ENCODE measurements at places on chromosomes 3 and 15. TPM values are rescaled to one million over a fixed set of nuclear protein-coding genes. Genes with fewer than 3 reads are reported as not detected.

The ANKUB1 gene
- not detected for polyA plus RNA-seq

The RARRES1 gene
- polyA plus RNA-seq: not detected

The OR5K2 gene
- not detected for polyA plus RNA-seq

The RBP2 gene
- polyA plus RNA-seq: not detected

The ATP13A5 gene
- polyA plus RNA-seq: not detected

The EPHA3 gene
- polyA plus RNA-seq: not detected

The RTP3 gene
- not detected for polyA plus RNA-seq

The SNTN gene
- not detected for polyA plus RNA-seq

The CCK gene
- polyA plus RNA-seq: not detected

The AGTR1 gene
- not detected for polyA plus RNA-seq

The C3orf20 gene
- polyA plus RNA-seq: 0.12 TPM

The CPN2 gene
- not detected for polyA plus RNA-seq

The TEX55 gene
- not detected for polyA plus RNA-seq

The LRRC31 gene
- not detected for polyA plus RNA-seq

The CFAP100 gene
- not detected for polyA plus RNA-seq

The NRG4 gene
- not detected for polyA plus RNA-seq

The PARP15 gene
- polyA plus RNA-seq: 489 TPM

The SUSD5 gene
- 0.12 TPM for polyA plus RNA-seq

The LARP6 gene
- not detected for polyA plus RNA-seq

The DUOX2 gene
- not detected for polyA plus RNA-seq

The MNS1 gene
- not detected for polyA plus RNA-seq

The KPNA1 gene
- 14.9 TPM for polyA plus RNA-seq

The BUB1B gene
- polyA plus RNA-seq: 0.78 TPM

The PRSS50 gene
- polyA plus RNA-seq: 0.04 TPM

The GPR62 gene
- not detected for polyA plus RNA-seq

The MRAS gene
- 0.03 TPM for polyA plus RNA-seq

The SLC28A2 gene
- polyA plus RNA-seq: not detected

The ITGA11 gene
- polyA plus RNA-seq: not detected

The MCTP2 gene
- 38.3 TPM for polyA plus RNA-seq

The CLDN16 gene
- polyA plus RNA-seq: not detected

The TMEM266 gene
- not detected for polyA plus RNA-seq

The AP4E1 gene
- 2.8 TPM for polyA plus RNA-seq

The LMAN1L gene
- polyA plus RNA-seq: 1.1 TPM

The BFSP2 gene
- polyA plus RNA-seq: 0.50 TPM

The AHSG gene
- polyA plus RNA-seq: not detected

The SPINK8 gene
- polyA plus RNA-seq: not detected

The LHFPL4 gene
- not detected for polyA plus RNA-seq

The CYFIP1 gene
- polyA plus RNA-seq: 6.2 TPM

The PLA2G4B gene
- polyA plus RNA-seq: 28.8 TPM

The GHSR gene
- polyA plus RNA-seq: not detected

The DLEC1 gene
- 0.52 TPM for polyA plus RNA-seq

Data from B cell (primary cell).